H9 (cell line): ENCODE measurements at places on chromosomes 4 and X. TPM values are rescaled to one million over a fixed set of nuclear protein-coding genes. Genes with fewer than 3 reads are reported as not detected.

GRCh38 chrX:12721042-12721441 is 70.2 kb upstream of the PRPS2 start:
- DNase-seq: peak; percentile 38

DNA sequence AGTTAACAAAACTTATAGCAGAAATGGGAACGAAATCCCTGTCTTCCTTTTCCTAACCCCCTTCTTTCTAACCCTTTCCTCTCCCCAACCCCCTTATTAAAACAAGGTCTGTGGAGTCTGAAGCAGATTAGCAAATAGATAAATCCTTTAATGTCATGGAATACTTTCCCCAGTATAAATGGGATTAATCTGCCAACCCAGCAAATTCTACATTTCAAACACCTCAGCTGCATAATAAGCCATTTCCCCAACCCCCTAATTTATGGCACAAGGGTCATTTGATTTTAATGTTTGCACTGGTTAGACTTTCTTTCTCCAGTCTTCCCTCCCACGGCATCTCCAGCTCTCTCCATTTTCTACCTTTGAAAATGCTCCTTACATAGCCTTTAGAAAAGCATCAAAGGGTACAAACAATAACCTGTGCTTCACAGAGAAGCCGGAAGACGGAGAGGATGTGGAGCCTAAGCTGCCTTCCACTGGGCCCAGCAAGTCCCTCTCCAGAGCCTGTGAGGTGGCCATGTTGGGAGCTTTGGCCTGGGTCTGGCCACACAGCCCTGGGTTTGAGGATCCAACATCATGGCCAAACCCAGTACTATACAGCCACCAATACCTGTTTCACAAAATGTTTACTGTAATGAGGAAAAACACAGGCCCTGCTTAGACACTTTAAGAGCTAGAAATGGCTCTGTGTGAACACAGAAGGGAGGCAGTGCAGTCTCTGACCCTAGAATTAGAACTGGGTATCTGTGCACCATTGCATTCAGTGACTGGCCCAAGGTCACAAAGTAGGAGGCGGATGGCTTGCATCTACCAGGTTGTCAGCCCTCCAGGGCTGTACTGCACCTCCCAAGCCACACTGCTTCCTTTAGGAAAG is 56.9 kb upstream of the SPRY1 start:
- no peak for DNase-seq

DNA sequence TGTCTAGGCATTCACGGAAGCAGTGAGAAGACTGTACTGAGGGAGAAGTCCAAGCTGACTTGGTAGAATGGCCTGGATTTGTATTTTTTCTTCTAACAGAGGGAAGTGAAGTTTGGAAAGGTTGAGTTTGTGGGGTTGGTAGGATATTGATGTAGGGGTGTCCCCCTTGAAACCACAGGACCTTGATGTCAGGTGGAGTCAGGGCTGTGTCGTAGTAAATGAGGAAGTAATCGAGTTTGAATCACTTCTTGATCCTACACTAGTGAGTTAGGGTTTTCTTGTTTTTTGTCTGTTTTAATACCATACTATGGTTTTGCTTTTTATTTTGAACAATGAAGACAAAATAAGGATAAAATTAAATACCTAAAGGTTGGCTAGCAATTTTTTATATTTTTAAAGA is 30.1 kb upstream of the ANAPC4 start:
- DNase-seq: no peak

DNA sequence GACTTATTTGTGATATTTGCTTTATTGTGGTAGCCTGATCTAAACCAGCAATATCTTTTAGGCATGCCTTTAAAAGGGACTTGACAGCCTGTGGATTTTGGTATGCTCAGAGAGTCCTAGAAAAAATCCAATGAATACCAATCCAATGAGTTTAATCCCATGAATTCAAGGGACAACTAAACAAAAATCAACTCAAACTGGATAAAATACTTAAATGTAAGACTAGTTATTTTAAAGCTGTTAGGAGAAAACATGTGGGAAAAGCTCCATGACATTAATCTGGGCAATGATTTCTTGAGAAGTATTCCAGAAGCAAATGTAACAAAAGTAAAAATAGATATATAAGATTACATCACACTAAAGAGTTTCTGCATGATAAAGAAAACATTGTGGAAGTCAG is 711.5 kb upstream of the PITX2 start:
- DNase-seq: no peak

DNA sequence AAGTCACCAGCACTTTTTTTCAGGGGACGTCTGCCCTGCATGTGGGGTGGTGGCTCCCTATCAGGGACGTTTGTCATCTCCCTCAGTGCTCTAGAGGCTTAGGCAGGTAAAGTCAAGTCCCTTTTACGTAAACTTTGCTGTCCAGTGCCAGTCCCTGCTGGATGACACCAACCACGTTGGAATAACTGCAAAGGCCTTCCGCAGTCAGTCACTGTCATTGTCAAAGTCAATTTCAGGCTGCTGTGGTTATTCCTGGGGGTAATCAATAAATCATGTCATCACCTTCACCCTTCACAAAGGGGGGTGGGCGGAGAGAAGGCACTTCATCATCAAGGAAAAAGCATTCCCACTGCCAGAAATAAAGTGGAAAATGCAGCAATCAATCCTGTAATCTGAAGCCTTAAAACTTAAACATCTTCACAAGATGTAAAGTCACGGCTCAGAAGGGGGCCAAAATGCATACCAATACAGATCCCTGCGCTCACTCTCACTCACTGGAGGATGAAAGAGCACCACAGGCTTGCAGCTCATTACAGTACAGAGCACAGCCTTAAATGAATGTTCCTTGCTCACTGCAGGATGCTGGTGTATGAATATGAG is 56.2 kb downstream of the CLDN22 start:
- DNase-seq: no peak

The GYPB gene
- total RNA-seq: not detected in 2 replicates

GRCh38 chrX:39261446-39262147 is 460.3 kb downstream of the MID1IP1 start:
- no peak for DNase-seq

DNA sequence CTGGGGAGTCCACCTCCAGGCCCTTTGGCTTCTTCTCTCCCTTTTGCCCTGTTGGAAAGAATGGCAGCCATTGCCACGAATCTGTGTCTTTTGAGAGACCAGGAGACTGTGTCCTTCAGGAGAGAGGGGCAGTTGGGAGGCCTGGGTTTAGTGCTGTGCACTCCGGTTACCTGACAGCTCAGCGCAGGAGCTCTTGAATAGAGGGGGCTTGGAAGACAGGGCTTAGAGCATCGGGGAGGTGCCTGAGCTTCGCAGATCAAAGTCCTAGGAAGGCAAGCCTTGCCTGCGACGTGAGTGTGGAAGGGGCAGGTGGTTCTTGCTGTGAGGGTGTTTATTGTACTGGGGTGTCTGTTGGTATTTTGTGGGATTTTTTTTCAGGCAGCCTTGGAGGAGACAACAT is 41.9 kb upstream of the TADA2B start:
- no peak for DNase-seq
